Tibial artery (tissue), 4 donors: ENCODE measurements at places on chromosomes 6 and 20.

GRCh38 chr6:169866668-169867521 lies 115.5 kb downstream of the ERMARD start:
- no peak overlapping the region for H3K4me3 ChIP-seq
- no peak overlapping the region for H3K27ac ChIP-seq
- no peaks in the 10 kb centered on the region for H3K4me1 ChIP-seq
- H3K27me3 ChIP-seq: peaks cover 2% of the 10 kb centered on the region

DNA sequence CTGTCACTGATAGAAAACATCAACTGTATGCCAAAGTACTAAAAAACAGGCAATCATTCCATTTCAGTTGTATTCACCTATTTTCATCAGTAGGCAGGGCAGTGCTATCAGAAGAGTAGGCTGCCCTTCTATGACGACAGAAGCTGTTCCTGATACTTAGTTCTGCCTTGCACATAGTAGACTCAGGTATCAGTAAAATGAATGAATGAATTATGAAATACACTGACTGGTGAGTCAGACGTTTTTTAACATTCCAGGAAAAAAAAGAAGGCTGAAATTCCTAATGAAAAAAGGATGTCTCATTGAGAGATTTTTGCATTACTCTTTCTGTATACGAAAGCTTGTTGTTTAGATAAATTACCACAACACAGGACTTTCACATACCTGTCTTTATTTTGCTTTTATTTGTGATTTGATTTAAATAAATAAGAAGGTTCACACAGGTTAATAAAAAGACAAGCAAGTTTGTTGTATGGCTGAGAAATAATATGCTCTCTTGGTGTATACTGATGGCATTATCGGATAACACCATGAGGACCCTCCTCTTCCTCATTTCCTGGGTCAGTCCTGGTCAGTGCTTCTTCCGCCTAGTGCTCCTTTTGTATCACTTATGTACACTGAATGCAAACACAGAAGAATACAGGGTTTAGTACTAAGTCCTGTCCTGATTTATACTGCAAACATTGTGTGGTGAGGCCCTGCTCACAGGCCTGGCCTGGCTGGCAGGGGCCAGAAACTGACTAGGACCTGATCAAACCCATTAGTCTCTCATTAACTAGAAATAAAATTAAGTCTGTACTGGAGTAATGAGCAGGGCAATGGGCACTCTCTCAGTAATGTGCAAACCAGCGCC lies 39.4 kb upstream of the SPDEF start:
- DNase-seq: no peak
- H3K4me3 ChIP-seq: no peak overlapping the region
- no peaks in the 10 kb centered on the region for H3K36me3 ChIP-seq
- H3K27me3 ChIP-seq: no peaks in the 10 kb centered on the region

DNA sequence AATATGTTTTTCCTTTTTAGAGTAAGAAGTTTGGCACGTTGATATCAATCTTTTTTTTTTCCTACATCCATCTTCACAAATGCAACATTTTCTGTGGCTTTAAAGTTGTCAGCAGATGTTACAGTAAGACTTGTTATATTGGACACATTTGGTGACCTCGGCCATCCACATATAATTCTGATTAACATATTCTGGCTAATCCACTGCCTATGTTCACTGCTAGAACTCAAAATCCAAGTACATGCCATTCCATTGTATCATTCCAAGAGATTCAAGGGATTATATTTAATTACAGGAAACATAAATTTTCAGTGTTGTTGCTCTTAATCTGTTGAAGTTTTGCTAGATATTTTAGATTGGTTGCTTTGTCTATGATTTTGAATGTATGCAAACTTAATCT lies 367.6 kb downstream of the TENT5A start:
- no peak for DNase-seq
- H3K4me1 ChIP-seq: no peaks in the 10 kb centered on the region
- no peak overlapping the region for H3K4me3 ChIP-seq
- H3K27ac ChIP-seq: no peak overlapping the region
- H3K27me3 ChIP-seq: no peaks in the 10 kb centered on the region

DNA sequence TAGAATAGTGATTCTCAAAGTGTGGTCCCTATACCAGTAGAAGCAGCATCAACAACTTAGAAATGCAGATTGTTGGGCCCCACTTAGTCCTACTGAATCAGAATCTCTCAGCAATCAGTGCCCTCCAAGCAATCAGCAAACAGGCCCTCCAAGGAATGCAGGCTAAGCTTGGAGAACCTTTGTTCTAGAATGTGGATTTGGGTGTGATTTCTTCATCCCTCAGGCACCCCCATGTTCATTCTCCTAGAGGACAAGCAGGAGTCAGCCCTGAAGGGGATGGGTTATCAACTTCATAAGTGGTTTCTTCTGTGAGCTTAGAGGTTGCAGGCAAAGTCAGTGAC lies 40.5 kb upstream of the TAF8 start:
- H3K27ac ChIP-seq: no peak overlapping the region
- H3K4me3 ChIP-seq: no peak overlapping the region
- DNase-seq: no peak
- no peaks in the 10 kb centered on the region for H3K36me3 ChIP-seq
- no peaks in the 10 kb centered on the region for H3K27me3 ChIP-seq

DNA sequence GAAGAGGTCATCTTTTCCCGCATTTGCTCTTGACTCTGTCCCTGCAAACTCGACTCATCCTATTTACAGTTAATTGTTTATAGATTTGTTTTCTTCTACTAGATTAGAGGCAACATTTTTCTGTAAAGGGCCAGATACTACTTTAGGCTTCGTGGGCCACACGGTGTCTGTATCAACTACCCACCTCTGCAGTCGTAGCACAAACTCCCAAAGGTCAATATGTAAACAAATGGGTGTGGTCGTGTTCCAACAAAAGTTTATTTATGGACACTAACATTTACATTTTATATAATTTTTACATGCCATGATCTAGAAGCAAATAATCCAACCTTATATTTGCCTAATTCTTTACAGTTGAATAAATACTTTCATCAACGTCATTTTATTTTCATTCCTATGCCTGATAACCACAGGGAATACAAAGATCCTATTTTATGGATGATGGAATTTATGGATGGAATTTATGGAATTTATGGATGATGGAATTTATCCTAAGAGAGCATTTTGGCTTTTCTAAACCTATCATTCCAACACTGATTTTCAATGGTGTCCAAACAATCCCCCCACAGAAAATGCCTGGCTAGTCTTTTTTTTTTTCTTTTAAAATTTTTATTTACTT lies 232.8 kb downstream of the MYLK4 start:
- no peak overlapping the region for H3K27ac ChIP-seq
- H3K36me3 ChIP-seq: no peaks in the 10 kb centered on the region
- DNase-seq: no peak
- no peaks in the 10 kb centered on the region for H3K4me1 ChIP-seq
- no peak overlapping the region for H3K4me3 ChIP-seq

DNA sequence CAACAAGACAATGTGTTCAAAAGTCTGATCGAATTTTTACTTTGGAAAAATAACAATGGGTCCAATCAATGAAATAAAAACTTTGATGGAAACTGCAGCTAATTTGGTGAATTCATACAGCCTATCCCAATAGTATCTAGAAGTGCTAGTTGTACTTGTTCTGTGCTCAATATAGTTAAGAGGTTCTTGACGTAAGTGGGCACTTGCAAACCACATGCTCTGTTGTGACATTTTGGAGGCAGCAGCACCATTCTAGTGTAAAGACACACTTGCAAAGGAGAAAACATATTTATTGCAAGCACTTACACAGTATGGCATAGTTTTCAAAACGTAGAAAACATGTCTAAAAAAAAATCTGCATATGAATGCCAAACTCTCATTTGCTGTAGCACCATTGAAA lies 6.7 kb upstream of the KLHL31 start:
- no peaks in the 10 kb centered on the region for H3K36me3 ChIP-seq
- no peak overlapping the region for H3K4me3 ChIP-seq
- H3K4me1 ChIP-seq: no peaks in the 10 kb centered on the region
- DNase-seq: no peak
- H3K27me3 ChIP-seq: no peaks in the 10 kb centered on the region
